Activated CD4-positive, alpha-beta T cell treated with anti-CD3 and anti-CD28 coated beads, Interleukin-2, amount 10 ng/mL, durations not matched to agents 24 days and 14 days (primary cell): ENCODE measurements at places on chromosomes 2 and 18. TPM values are rescaled to one million over a fixed set of nuclear protein-coding genes. Genes with fewer than 3 reads are reported as not detected.

GRCh38 chr2:196112418-196113034, 43.9 kb upstream of the DNAH7 start:
- no peak for DNase-seq
- no peaks in the 10 kb centered on the region for H3K27me3 ChIP-seq
- no peak overlapping the region for H3K4me3 ChIP-seq
- no peak overlapping the region for H3K27ac ChIP-seq

GRCh38 chr2:198045227-198045626, 240.8 kb downstream of the PLCL1 start:
- no peaks in the 10 kb centered on the region for H3K27me3 ChIP-seq
- no peak overlapping the region for H3K27ac ChIP-seq
- DNase-seq: no peak
- no peak overlapping the region for H3K4me3 ChIP-seq

GNLY gene
- total RNA-seq: 54.1 and 58.5 TPM in 2 replicates

UGT1A6 gene
- total RNA-seq: not detected in 2 replicates

AP1S3 gene
- 14.1 and 17.4 TPM in 2 replicates for total RNA-seq

ANKRD53 gene
- not detected in 2 replicates for total RNA-seq
